ENCODE measurements at places on chromosomes 1 and 21. TPM values are rescaled to one million over a fixed set of nuclear protein-coding genes. Genes with fewer than 3 reads are reported as not detected.
A peak's percentile ranks its signal among the peaks of the same experiment; 100 is the strongest.

Gene WLS
- 4.5 TPM for total RNA-seq

DNA sequence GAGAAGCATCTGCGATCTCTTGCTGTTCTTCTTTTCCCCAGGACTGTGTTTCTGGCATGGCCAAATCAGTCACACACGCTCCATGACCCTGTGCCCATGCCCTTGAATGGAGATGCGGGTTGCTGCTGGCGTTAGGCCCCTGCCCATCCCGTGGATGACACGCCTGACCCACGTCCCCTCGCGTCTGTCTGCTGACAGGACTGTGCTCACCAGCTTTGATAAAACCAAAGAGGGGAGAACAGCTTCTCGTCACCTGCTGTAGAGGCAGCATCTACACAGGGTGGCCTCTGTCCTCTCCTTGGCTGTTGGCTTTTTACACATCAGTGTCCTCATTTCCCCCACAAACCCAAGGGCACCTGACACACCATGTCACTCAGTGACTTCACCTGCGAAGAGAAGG is 6.9 kb downstream of the MT1HL1 start:
- DNase-seq = no peak

- no peak for DNase-seq
Observed at GRCh38 chr1:188169971-188170370, 1341.2 kb downstream of the PLA2G4A start.

- no peak for DNase-seq
Observed at GRCh38 chr1:37989361-37989930, 376 bp downstream of the SF3A3 start.

GRCh38 chr1:15207031-15207828 is 39.8 kb upstream of the FHAD1 start:
- peak; percentile 63 for DNase-seq

GRCh38 chr1:192702212-192702902 is 66.4 kb downstream of the RGS13 start:
- no peak for DNase-seq

GRCh38 chr1:233172201-233172600 is 123.3 kb downstream of the PCNX2 start:
- DNase-seq = no peak

DNA sequence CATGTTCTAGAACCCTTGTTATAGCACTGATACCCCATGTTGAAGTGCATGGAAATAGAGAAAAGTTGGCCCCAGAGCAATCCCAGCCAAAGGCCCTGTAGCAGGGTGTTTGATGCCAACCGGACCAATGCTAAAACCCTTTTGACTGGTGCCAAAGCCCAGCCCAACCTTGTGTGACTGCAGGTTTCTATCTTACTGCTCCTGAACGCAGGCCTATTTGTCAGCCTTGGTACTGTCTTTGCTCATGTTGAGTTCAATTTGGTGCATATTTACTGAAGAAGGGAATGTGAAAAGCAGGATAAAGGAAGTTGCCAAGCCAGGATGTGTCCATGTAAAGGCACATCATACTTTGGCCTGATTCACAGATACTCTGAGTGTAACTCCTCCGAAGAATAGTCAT is 51.7 kb upstream of the NFASC start:
- DNase-seq = no peak

GRCh38 chr1:162463021-162463420 is 34.6 kb upstream of the UHMK1 start:
- no peak for DNase-seq

GRCh38 chr1:177960939-177961622 is 8.8 kb downstream of the SEC16B start:
- DNase-seq = no peak

- DNase-seq = peak; percentile 97
Observed at GRCh38 chr1:30779294-30780071, 21.9 kb upstream of the LAPTM5 start.

Measured in WTC11 (cell line).